ENCODE measurements at places on chromosomes 7 and 10.

DNA sequence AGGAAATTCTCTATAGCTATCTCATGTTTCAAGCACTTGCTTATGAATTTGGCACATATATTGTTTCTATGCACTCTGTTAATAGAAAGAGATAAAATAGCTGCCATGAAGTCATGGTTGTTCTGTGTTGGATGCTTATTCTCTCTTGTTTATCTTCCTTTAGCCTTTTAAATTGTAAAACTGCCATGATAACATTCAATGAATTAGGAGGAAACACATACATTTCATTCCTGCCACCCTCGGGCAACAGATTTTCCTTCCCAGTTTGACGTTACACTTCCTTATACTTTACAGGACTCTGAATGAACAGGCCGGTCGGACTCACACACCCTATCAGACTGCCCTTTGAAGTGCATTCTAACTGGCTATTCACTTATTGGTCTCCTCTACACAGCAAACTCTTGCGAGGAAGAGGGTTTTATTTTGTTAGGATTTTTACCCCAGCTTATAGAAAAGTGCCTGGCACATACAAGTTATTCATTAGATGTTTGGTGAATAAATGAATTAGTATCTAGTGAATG is 65.7 kb upstream of the FERD3L start:
- no peak for DNase-seq

DNA sequence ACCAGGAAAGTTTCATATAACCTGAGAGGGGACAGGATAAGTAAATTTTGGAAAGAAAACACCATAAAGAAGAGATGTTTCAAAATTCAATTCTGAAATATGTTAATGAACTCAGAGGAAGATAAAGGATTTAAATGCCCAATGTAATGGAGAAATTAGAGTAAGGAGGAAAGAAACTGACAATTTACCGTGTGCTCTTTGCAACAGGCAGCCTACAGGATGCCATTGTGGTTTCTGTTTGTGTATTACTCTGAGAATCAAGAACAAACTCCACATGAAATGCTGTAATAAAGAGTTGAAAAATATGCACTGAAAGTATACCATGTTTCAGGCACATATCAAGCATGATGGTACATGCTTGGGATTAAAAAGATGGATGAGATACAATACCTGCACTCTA is 44.8 kb upstream of the GLCCI1 start:
- DNase-seq = no peak

- no peak for DNase-seq
Observed at GRCh38 chr7:2595258-2595860, 36.4 kb upstream of the TTYH3 start.

- no peak for DNase-seq
Observed at GRCh38 chr10:16146993-16147392, 286.7 kb upstream of the MINDY3 start.

- no peak for DNase-seq
Observed at GRCh38 chr10:45444976-45445898, 71.2 kb downstream of the ALOX5 start.

GRCh38 chr7:117652943-117653680 is 173.3 kb downstream of the CFTR start:
- no peak for DNase-seq

DNA sequence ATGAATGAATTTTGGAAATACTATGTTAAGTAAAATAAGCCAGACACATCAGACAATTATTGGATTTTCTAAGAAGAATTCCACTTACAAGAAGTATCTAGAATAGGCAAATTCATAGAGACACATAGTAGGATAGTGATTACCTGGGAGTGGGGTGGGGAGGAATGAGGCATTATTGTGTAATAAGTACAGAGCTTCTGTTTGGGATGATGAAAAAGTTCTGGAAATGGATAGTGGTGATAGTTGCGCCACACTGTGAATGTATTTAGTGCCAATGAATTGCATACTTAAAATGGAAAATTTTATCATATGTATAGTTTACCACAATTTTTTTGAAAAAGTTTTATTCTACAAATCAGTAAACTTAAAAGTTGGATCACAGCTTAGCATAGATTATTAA is 297.2 kb upstream of the KAT6B start:
- DNase-seq = no peak

GRCh38 chr7:35257251-35258124 is 3.6 kb upstream of the TBX20 start:
- DNase-seq = no peak

- no peak for DNase-seq
Observed at GRCh38 chr10:28796606-28797512, 119.5 kb downstream of the BAMBI start.

GRCh38 chr10:81820418-81820817 is 54.6 kb upstream of the NRG3 start:
- DNase-seq = no peak

GRCh38 chr10:58512491-58513187 is at the start of gene BICC1:
Gene BICC1, plus strand, starts transcription at chr10:58512872. Its CDS starts 272 bp downstream, at chr10:58513144.
- peak; percentile 25 for DNase-seq

DNA sequence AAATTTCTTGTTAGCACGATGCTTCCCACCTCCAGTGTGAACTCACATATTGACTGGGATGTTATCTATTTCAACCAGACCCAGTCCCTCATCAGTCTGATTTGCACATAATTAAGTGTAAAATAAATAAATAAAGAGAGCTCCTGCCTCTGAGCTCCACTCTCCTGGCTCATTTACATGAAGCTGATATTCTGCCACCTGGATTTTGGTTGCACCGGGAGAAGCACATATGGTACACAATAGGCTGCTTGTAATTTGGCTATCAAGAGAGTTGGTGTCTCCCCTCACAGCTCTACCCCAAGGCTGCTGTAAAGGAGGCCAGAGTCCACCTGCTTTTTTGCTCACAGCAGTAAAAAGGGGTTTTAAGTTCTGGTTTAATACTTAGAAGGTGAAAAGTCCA is 610.5 kb downstream of the KCNMA1 start:
- no peak for DNase-seq

GRCh38 chr10:118793545-118793944 is 38.8 kb upstream of the CACUL1 start:
- DNase-seq = peak; percentile 14

- no peak for DNase-seq
Observed at GRCh38 chr10:117164592-117165537, 26.8 kb upstream of the VAX1 start.

DNA sequence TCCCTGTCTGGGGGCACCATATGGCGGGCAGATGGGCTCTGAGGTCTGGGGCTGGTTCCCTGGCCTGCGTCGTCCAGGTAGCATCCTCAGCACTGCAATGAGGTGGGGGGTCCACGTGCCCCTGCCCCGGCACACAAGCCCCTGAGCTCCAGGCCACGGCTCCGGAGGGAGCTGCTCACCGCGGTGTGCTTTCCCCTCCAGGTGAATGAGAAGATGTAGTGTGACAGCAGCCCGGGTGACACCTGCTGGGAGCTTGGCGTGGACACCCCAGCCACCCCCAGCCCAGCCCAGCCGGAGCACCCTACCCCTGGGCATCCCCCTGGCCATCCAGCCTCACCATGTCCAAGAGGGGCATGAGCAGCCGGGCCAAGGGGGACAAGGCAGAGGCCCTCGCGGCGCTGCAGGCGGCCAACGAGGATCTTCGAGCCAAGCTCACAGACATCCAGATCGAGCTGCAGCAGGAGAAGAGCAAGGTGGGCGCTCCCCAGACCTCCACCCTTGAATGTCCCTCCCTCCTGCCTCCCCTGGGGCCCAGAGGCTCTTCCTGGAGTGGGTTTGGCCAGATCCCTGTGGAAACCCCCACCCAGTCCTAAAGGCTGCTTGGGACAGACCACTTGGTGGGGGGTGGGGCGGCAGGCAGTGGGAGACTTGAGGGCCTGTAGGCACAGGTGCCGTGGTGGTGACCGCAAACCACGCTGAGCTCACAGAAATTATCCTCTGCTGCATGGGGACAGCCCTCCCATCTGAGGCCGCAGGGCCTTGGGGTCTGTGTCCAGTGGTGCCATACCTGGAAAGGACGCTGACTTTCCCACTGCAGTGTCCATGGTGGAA is 38.9 kb downstream of the JAKMIP3 start:
- no peak for DNase-seq

DNA sequence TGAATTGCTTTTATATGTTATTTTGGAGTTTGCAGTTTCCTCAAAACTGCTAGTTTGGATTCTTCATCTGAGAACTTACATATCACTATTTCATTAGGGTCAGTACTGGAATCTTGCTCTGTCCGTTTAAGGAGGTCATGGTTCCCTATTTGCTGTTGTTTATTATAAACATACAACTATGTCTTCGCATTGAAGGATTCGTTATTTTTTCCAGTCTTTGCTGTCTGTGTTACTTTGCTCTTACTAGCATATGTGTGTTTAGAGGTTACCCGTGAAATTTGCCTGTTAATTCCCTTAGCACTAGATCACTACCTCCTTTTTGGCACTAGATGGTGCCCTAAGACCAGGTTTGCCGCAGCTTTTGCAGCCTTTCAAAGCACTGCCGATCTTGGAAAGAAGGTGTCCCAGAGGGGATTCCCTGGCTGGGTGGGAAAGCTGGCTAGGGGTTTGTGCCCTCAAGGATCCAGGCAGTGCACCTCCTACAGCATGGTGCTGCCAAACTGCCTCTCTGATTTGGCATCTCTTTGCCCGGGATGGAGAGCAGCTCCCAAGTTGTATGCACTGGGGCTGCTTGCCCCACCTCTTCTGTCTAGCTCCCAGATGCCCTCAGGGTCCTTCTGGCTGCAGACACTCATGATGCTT is 103.1 kb upstream of the APBB1IP start:
- peak; percentile 56 for DNase-seq

DNA sequence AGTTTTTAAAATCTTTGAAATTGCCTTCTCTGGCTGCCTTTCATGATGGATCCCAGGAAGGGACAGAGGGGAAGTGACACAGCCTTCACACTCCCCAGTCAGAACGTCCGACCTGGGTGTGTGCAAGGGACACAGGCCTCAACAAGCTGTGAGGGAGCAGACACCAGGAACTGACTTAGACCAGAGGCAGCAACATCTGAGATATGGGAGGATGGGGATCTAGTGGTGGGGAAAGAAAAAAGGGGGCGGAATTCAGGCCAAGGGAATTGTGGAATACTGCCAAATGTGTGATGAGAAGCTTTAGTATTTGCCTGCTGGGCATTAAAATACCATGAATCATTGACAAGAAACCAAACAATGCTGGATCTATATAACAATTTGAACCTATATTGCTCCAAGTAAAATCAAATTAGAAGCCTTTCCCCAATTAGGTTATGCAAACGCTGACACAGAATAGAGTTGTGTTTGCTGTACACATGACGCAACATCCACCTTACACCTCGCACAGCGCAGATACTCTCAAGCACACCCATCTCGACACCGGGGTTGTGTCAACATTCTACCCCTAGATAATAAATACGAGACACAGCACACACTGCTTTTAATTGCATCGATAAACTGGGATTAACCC is 17.2 kb upstream of the MNX1 start:
- DNase-seq = peak; percentile 68

- no peak for DNase-seq
Observed at GRCh38 chr10:129501652-129502436, 34.8 kb downstream of the MGMT start.

GRCh38 chr10:21728618-21729017 is 194.6 kb downstream of the MLLT10 start:
- DNase-seq = no peak

DNA sequence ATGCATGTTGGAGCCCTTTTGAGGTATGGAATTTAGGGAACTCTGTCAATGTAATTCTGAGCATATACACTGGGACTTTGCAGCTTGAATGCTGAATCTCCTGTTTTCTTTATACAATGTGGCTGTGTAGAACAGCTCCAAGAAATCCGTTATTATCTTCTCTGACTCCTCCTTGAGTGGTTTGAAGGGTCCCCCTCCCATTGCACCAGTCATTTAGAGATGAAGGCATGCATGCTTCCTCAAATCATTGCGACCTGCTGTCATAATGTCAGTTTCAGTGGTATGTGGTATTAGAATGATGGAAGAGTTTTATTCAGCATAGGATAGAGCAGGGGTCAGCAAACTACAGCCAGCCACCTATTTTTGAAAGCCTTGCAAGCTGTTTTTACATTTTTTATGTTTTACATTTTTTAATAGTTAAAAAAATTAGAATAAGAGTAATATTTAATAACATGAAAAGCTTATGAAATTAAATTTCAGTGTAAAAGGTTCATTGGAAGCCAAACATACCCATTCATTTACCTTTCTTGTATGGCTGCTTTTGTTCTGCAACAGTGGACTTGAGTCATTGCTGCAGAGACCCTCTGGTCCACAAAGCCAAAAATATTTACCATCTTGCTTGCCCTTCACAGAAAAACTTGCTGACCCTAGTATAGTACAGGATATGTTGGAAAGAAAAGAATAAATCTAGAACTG is 8.1 kb downstream of the STK17A start:
- no peak for DNase-seq

DNA sequence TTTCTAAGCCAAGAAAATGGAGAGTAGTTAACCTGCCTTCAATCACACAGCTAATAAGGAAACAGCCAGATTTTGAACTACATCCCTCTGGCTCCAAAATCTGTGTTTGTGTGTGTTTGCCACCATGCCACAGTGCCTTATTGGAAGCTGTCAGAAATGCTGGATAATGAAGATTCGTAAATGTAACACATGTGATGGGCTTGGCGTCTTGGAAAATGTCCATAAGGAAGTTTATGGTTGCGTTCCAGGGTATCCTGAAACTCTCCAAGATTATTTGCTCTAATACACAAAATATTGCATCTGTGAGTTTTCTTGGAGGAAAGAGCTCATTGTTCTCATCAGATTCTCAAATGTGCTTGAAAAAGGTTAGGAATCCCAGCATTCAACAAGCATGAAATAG is 22.7 kb downstream of the MYOF start:
- no peak for DNase-seq

All from RWPE1 (cell line).